ENCODE measurements at places on chromosomes 16 and 17. TPM values are rescaled to one million over a fixed set of nuclear protein-coding genes. Genes with fewer than 3 reads are reported as not detected.

- DNase-seq = no peak
Observed at GRCh38 chr17:75722076-75722475, 817 bp downstream of the ITGB4 start.

GRCh38 chr16:87458424-87458915 lies 34.4 kb downstream of the ZCCHC14 start:
- DNase-seq = no peak

DNA sequence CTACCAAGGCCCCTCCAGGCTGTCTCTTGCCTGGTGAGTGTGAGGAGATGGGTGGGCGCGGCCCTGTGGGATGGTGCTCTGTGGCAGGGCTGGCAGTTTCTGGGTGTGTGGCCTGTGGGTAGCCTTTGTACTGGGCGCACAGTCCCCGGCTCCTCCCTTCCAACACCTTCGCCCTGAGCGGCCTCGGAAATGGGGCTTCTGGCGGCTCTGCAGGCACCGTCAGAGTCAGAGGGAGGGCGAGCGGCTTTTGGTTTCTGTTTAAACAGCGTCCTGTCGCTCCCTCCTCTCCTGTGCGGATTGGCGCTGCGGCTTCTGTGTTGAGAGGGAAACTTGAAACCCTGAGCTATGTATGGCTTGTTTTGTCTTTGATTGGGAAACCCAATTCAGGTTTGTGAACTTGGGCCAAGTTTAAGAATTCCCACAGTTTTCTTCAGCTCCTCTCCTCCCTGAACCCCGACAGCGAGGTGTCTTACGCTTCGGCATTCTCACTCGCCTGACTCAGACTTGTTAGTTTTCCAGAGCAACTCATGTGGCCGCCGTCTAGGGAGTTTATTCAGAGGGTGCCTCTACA lies 8.3 kb upstream of the ZNF750 start:
- peak; percentile 57 for DNase-seq

DNA sequence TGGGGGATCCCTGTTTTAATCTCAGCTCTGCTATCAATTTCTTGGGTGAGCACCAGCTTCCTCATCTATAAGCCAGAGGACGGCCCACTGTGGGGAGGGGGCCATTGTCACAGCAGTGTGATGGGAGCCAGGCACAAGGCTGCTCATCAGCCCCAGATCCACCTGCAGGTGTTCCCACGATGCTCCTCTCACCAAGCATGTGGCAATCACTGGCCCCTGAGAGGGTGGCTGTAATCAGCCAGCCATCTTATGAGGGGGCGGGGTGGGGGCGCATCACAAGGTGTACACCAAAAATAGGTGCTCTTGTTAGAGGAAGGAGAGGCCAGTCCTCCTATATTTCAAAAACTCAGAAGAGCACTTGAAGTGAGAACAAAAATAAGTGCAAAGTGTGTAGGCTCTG lies 31.2 kb downstream of the HNF1B start:
- DNase-seq = no peak

- DNase-seq = peak; percentile 3
Observed at GRCh38 chr16:50293994-50294855, 27.9 kb downstream of the ADCY7 start.

DNA sequence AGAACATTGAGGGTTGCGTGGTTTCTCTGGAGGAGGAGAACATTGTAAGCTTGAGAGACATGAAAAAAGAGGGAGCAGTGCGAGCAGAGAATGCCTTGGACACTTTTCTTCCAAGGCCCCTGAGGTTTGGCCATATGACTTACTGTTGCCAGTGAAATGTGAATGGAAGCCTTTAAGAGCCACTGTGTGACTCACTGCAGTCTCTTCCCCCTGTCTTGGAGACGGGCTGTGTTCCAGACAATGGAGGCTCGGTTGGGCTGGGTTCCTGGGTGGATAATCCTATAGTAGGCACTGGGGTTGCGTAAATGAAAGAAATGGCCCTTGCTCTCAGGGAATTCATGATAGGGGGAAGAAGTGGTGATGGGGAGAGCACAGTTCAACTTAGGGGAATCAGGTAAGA lies 75.5 kb downstream of the SHISA9 start:
- DNase-seq = no peak

GRCh38 chr16:11706180-11706742 lies 36.4 kb downstream of the TXNDC11 start:
- DNase-seq = peak; percentile 83

- DNase-seq = no peak
Observed at GRCh38 chr17:8894202-8894671, 26.8 kb upstream of the PIK3R6 start.

- DNase-seq = no peak
Observed at GRCh38 chr16:72894293-72895151, 153.4 kb downstream of the ZFHX3 start.

GRCh38 chr16:73420676-73421075 lies 372.7 kb upstream of the ZFHX3 start:
- no peak for DNase-seq

GRCh38 chr16:31138621-31139578 lies 3.4 kb upstream of the PRSS8 start:
- peak; percentile 91 for DNase-seq

TERB1 gene
- not detected for polyA plus RNA-seq

SLC12A3 gene
- not detected for polyA plus RNA-seq

HLF gene
- polyA plus RNA-seq = 1.6 TPM

PTX4 gene
- polyA plus RNA-seq = 0.23 TPM

MRPL28 gene
- polyA plus RNA-seq = 86.8 TPM

CD300H gene
- polyA plus RNA-seq = not detected

CSHL1 gene
- polyA plus RNA-seq = not detected

Measured in psoas muscle (tissue), 8 donors.